ENCODE measurements at places on chromosomes 1 and 21.

- DNase-seq, result peak; percentile 18
Observed at GRCh38 chr21:16305686-16306085, 575.9 kb downstream of the USP25 start.

- no peak for DNase-seq
Observed at GRCh38 chr1:24600551-24600950, 42.6 kb upstream of the SRRM1 start.

DNA sequence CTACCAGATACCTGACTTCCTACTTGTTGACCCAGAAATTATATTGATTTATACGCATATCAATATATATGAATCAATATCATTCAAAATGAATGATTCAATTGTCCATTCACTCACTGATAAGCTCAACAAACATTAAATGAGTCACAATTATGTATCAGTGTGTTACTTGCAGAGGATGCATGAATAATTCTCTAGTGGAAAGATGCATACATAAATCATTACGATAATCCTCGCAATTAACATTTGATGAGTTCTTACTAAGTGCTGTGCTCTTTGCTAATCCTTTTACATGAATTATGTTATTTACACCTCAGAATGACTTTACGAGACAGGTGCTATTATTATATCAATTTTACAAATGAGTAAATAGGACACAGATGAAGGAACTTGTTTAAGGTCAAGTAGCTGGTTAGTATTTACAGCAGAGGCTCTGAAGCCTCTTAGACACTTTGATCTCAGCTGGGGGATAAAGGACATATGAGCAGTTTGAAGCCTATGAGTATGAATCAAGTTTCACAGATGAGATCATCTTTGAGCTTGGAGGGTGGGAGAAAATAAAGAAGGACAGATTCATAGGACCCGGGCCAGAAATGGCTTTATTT is 112.8 kb upstream of the ADAMTS5 start:
- DNase-seq, result no peak

DNA sequence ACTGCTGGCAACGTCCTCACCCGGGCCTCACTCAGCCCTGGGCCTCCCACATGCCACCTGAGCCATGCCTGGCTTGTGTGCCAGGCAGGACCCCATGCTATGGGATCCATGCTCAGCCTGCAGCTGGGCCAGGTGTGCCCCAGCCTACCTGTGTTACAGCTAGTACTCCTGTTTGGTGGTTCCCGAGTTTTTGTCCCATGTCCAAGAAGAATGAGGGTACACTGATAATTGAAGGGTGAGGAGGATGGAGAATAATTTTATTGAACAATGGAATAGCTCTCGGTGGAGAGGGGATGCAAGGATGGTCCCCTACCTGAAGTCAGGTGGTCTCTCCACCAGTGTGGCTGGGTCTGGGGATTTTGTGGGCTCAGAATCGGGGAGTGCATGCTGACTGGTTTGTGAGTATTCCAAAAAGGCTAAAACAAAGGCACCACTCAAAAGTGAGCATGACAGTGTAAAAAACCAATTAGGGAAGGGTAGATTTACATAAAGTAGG is 137.9 kb downstream of the TNFSF18 start:
- DNase-seq, result no peak

DNA sequence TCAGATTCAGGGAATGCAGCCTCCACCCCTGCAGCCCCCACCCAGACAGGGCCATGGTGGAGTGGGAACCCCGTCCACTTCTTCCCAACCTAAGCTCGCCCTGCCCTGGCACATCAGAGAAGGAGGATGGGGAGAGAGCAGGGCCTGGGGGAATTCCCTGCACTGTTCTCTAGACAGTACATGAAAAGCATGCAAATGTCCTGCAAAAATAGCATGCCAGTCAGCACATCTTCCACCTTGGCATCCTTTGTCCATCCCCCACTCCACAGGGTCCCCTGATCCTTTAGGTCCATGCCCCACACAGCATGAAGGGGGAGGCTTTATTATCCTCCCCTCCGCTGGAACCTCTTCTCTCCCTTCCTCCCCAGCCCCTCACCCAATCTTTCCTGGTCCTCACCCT is 35.0 kb upstream of the RD3 start:
- DNase-seq, result no peak

- DNase-seq, result no peak
Observed at GRCh38 chr1:227725046-227725445, 10.1 kb downstream of the JMJD4 start.

- peak; percentile 46 for DNase-seq
Observed at GRCh38 chr1:154791292-154792166, 78.6 kb downstream of the KCNN3 start.

DNA sequence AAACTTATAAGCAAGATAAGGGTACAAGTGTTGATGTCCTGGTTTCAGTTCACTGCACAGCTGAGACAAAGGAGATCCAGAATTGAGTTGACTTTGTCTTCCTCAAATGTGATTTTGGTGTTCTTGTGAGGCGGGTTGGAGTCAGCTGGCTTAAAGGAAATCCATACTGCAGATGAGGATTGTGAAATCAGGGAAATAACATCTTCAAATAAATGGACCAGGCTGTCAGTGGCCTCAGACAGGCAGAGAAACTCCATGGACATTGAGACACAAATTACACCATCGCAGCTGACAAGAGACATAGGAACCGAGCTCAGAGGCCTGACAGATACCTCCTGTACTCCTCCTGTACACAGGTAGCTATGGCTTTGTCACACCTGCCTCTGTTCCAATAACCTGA is 27.0 kb upstream of the REG4 start:
- DNase-seq, result peak; percentile 42

DNA sequence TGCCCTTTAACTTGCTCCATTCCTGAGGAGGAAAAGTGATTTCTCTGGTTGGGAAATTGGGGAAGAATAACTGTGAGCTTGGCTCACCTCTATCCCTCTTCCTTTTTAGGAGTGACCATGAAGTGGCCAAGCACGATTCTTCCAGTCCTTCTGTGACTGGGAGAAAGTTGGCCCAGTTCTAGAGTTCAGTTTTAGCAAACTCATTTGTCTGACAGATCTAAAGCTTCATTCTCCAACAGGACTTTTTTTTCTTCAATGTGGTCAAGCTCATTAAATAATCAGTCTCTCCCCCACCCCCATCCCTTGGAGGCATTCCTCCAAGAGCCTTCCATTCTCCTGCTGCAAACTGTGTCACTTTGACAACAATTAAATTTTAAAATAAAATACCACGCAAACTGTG is 6.4 kb upstream of the AGL start:
- no peak for DNase-seq

DNA sequence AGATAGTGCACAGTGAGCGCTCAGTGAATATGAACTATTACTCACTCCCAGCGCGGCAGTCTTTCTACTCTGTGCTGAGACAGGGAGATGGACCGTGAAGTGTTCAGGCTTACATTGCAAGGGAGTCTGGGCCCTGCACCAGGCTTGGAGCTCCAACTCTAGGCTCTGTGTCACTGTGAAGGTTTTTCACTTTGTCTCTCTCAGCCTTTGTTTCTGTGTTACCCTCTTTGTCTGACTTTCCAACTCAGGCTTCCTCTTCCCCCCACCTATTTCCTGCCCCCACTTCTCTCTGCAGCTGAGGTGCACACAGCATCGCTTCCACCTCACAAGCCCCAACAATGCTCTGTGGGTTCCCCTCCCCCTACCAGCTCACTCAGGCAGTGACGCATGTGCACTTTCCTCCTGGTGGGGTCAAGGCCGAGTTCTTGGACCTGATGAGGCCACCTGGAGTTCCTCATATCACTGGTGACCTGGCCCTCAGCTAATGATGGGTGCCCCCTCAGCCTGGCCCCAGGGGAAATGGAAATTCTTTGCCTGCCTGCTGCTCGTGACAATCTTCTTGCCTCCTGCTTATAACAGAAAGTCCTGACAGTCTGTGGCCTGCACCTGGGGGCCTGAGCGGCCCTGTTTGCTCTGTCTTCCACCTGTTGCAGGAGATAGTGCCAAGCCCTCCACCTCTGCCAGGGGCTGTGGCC is 1.1 kb upstream of the LCK start:
- DNase-seq, result peak; percentile 58

GRCh38 chr1:163347106-163347505 is 25.4 kb downstream of the NUF2 start:
- DNase-seq, result no peak

GRCh38 chr21:41684381-41685245 is 82.2 kb downstream of the RIPK4 start:
- peak; percentile 62 for DNase-seq

- DNase-seq, result peak; percentile 61
Observed at GRCh38 chr1:200150721-200151120, 123.2 kb downstream of the NR5A2 start.

- no peak for DNase-seq
Observed at GRCh38 chr1:3820316-3820715, 24.0 kb upstream of the LRRC47 start.

DNA sequence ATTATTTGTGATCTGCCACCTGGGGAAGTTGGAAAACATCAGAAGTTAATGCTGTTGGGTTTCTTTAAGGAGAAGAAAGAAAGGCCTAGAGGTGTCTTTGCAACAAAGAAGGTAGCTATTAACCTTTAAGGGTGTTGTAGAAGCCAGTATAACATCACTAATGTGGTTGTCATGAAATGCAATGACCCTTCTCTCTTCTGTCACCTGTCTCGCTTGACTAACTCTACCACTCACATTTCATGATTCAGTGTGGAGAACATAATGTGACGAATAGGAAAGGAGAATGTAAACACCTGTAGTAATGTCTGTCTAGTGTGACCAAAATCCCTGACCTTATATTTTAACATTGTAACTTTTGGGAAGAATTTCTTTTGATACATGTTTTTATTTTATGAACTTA is 211.7 kb upstream of the UBE2U start:
- DNase-seq, result no peak

GRCh38 chr1:183630748-183631147 is 4.8 kb downstream of the ARPC5 start:
- DNase-seq, result peak; percentile 45

GRCh38 chr1:115534106-115534505 is 107.7 kb upstream of the VANGL1 start:
- no peak for DNase-seq

DNA sequence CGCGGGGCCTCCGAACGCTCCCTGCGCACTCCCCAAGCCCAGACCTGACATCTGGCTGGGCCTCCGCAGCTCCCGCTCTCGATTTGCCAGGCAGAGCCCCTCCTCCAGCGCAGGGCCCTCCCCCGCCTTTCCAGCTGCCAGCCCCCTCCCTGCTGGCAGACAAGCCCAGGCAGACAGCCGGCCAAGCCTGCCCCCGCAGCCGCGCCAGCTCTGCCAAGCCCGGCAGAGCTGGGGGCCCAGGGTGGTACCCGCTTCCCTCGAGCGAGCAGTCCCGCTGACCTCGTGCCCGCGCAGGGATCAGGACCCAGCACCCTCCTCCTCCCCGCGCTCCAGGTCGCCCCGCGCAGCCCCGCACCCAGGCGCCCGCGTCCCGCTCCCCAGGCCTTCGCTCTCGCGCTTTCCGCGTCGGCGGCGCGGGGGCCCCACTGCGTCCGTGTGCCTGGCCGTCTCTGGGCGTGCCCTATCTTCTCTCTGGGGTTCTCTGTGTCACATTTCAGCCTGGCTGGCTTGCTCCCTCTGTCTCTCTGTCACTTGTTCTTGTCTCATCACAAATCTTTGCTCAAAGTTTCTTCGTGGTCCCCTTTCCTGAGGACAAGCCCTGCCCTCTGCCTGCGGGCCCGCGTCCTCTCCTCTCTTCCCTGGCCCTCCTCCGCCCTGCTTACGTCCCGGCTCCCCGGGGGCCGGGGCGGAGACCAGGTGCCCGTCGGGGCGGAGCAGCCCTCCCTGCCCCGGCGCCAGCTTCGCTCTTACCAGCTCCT is 580 bp downstream of the INKA2 start:
- DNase-seq, result peak; percentile 71

GRCh38 chr1:203340112-203340790 is 10.7 kb downstream of the FMOD start:
- peak; percentile 89 for DNase-seq
